ENCODE measurements at places on chromosomes 12 and 14.
A peak's percentile ranks its signal among the peaks of the same experiment; 100 is the strongest.

- DNase-seq = no peak
Measured at GRCh38 chr12:118500299-118500698, 123.9 kb downstream of the SUDS3 start.

- no peak for DNase-seq
Measured at GRCh38 chr12:75212072-75212471, 2.4 kb upstream of the KCNC2 start.

- DNase-seq = no peak
Measured at GRCh38 chr12:23628806-23629205, 320.7 kb downstream of the SOX5 start.

GRCh38 chr14:21026274-21026987 lies 1.6 kb upstream of the NDRG2 start:
- DNase-seq = no peak

- DNase-seq = no peak
Measured at GRCh38 chr12:111309584-111309983, 59.3 kb downstream of the PHETA1 start.

GRCh38 chr12:45622210-45622937 lies 107.1 kb upstream of the ARID2 start:
- no peak for DNase-seq

DNA sequence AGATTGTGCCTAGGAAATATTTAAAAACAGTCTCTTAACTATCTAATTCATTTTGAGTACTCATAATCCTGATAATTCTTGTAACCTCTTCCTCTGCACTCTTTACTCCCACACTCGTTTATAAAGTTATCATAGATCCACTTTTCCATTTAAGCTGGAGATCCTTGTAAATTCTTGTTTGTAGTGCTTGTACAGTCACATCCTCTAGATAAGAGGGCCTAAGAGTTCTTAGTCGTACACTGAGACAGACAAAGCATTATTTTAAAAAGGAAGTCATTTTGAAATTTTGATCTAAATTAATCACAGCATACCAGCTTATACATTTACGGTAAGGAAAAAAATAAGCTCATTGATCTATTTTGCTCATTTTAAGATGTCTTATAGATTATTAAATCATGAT lies 42.5 kb downstream of the LMO3 start:
- DNase-seq = no peak

GRCh38 chr12:54337854-54338650 lies 13.1 kb downstream of the COPZ1 start:
- no peak for DNase-seq

DNA sequence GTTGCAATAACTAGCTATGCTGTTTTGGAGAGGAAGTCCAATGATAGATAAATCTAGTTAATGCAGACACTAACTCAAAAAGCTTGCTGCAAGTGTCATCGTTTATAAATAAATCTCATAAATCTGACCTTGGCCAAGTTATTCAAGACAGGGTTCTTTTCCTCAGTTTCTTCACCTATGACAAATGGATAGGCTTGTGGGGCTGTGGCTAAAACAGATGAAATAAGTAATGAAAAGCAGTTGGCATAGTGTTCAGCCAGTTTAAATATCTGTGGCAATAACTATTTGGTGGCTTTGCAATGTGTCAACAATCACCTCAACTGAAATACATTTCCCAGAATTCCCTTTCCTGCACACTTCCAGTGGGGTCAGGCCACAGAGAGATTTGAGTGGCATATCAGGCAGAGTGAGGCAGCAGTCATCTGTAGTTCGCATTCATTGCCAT lies 169.9 kb downstream of the DYRK2 start:
- no peak for DNase-seq

GRCh38 chr14:69475194-69475818 lies 9.2 kb upstream of the PLEKHD1 start:
- peak; percentile 5 for DNase-seq

Data from NCI-H1930 (cell line).